SK-N-SH (cell line): ENCODE measurements at places on chromosomes 4 and X.

DNA sequence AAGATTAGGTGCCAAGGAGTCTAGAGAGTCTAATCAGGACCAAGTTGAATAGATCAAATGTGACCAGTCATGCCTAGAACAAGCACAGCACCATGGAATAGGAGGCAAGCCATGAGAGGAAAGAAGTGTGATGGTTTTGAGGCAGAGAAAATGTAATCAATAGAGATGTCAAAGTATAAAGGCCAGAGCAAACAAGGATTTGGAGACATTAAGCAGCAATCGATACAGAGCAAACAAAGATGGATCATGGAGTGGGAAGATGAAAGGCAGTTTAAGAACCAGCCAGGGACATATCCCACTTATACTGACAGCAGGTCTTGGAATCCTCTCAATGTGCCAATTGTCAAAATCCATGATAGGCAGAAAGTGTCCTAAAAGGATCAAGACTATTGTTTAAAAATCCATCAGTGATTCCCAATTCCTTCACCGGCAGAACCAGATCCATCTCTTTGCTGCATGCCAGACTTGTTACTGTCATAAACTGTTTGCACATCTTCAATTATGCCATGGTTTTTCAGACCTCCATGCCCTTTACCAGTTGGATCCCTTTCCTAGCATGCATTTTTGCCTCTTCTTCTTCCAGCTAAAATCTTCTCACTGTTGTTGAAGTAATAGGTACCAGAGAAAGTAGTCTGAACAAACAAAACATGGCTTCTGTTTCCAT lies 520.7 kb upstream of the ARX start:
- H3K4me1 ChIP-seq, result no peaks in the 10 kb centered on the region
- H3K4me3 ChIP-seq, result no peak overlapping the region
- H3K36me3 ChIP-seq, result no peaks in the 10 kb centered on the region

DNA sequence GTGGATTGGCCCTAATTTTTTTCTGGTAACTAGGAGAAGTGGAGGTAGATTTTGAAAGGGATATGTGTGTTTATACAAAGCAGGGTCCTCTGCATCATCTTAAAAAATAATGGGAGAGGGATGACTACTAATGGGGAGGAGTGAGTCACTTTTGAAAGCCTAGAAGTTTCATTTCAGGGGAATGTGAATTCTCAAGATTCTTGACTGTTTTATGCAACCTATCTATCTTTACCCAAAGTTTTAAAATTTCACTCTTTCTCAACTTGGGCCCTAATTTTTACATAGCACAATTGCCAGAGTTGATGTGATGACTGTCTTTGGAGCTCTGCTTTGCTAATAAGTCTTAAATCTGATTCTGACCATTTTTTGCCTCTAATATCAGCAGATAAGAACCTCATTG lies 445.2 kb downstream of the GRXCR1 start:
- DNase-seq, result no peak
- no peaks in the 10 kb centered on the region for H3K27me3 ChIP-seq
- H3K36me3 ChIP-seq, result no peaks in the 10 kb centered on the region
- H3K4me1 ChIP-seq, result no peaks in the 10 kb centered on the region
- H3K27ac ChIP-seq, result no peak overlapping the region
- H3K4me3 ChIP-seq, result no peak overlapping the region

DNA sequence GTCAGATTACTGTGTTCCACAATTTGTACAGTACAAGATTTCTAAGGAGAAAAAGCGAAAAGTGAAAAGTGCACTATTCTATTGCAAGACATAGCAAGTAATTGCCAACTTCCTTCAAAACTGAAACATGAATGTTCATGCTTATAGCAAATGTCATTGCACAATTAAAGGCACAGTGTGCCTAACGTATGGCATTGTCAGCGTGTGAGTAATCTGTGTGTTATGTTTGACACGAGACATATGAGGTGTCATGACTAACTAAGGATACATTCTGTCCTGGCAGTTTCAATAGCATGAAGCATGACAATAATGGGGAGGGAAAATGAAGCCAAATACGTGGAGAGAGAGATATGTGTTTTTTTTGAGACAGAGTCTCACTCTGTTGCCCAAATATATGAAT lies 33.6 kb upstream of the TBC1D9 start:
- no peak overlapping the region for H3K27ac ChIP-seq
- H3K4me1 ChIP-seq, result no peaks in the 10 kb centered on the region; the same call in 1 of the 2 replicates
- DNase-seq, result no peak

- no peak overlapping the region for H3K4me3 ChIP-seq
- no peaks in the 10 kb centered on the region for H3K4me1 ChIP-seq
- no peaks in the 10 kb centered on the region for H3K27me3 ChIP-seq
Measured at GRCh38 chr4:123305736-123306135, 90.9 kb upstream of the SPRY1 start.

GRCh38 chr4:66571145-66571695 lies 900.9 kb upstream of the EPHA5 start:
- no peak overlapping the region for H3K4me3 ChIP-seq
- H3K4me1 ChIP-seq, result 0 out of 2 replicates have a peak, but pooled peaks cover 7% of the 10 kb centered on the region
- no peak for DNase-seq
- H3K27ac ChIP-seq, result no peak overlapping the region

GRCh38 chrX:23048806-23049573 lies 49.2 kb downstream of the DDX53 start:
- H3K36me3 ChIP-seq, result no peaks in the 10 kb centered on the region
- no peaks in the 10 kb centered on the region for H3K27me3 ChIP-seq
- no peaks in the 10 kb centered on the region for H3K4me1 ChIP-seq
- no peak for DNase-seq

GRCh38 chr4:90979556-90979955 lies 852.4 kb downstream of the CCSER1 start:
- no peaks in the 10 kb centered on the region for H3K27me3 ChIP-seq
- H3K36me3 ChIP-seq, result no peaks in the 10 kb centered on the region
- no peak overlapping the region for H3K4me3 ChIP-seq
- DNase-seq, result no peak

- no peak overlapping the region for H3K27ac ChIP-seq
- H3K4me1 ChIP-seq, result no peaks in the 10 kb centered on the region
- no peak for DNase-seq
- no peak overlapping the region for H3K4me3 ChIP-seq
- H3K27me3 ChIP-seq, result no peaks in the 10 kb centered on the region
Measured at GRCh38 chr4:92249541-92249940, 54.2 kb upstream of the GRID2 start.

GRCh38 chr4:128068918-128069317 lies 7.8 kb downstream of the LARP1B start:
- peak; percentile 24 for DNase-seq
- H3K36me3 ChIP-seq, result no peaks in the 10 kb centered on the region
- H3K4me1 ChIP-seq, result no peaks in the 10 kb centered on the region
- no peak overlapping the region for H3K4me3 ChIP-seq
- H3K27ac ChIP-seq, result no peak overlapping the region
